Substantia nigra (tissue), 51 donors: ENCODE measurements at places on chromosomes 4 and X.

DNA sequence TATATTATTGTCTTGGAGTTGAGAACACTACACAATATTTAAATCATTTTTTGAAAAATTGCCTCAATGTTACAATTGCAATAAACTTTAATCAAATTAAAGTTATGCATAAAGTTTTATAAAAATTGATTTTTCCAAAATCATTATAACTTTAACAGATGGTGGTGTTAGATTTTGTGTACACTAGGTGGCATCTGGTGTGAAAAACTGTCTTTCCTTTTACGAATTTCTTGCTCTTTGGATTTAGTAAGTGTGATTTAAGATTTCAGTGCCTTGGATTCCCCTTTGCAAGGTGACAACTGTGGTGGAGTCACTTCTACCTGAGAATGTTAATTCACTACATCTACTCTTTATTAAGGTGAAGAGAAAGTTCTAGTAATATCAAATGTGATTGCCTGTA, 91.6 kb downstream of the AREG start:
- no peak for DNase-seq

- no peak for DNase-seq
These were observed 20.4 kb downstream of the IQCM start for GRCh38 chr4:149795256-149795655.

DNA sequence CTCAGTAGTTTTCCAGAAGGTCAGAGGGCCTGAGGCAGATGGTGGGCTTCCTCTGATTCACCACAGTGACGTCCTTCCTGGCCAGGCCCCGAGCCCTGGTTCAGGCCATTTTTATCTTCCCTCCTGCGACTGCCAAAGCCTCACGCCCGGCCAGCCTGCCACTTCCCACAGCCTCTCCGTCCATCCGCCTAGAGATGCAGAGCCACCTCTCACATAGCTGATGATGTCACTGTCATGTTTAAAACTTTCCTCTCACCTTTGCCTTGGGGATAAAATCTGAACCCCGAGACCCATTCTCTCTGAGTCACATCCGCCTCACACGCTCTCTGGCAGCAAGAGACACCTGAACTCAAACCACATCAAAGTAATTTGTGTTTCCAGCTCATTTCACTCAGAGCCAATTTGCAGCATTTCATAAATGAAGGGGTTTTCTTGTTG, 175.3 kb downstream of the QDPR start:
- no peak for DNase-seq

GRCh38 chrX:129754056-129755024, 15.6 kb downstream of the XPNPEP2 start:
- DNase-seq: no peak

GRCh38 chr4:67234296-67234695, 311.0 kb downstream of the CENPC start:
- no peak for DNase-seq

DNA sequence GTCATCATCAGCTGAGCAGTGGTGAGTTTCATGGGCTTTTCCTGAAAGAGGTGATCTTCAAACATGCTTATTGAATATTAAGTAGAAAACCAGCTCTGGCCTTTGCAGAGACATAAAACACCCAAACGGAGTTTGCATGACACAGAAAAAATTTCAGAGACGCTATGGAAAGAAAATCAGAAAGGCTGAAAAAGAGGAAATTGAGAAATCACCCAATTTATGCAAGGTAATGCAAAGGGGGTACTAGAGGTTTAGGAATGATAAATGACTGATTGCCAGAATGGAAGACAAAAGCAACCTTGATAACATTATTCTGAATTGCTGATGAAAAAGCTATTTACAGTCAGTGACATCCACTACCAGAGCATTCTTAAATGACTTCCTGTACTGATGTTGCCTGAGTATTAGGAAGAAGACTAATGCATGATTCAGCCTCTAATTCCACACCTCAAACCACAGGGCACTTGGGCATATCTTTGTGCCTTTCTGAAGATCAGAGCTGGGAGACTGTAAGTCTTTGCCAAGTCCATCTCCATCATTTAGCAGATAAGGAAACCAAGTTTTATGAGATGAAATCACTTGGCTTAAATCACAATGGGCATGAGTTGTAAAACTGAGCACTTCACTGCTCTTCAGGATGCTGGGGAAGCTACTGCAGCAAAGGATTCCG, 565.7 kb downstream of the PPARGC1A start:
- no peak for DNase-seq

GRCh38 chr4:44725726-44726037, 674 bp downstream of the GNPDA2 start:
- no peak for DNase-seq

- DNase-seq: no peak
These were observed 39.8 kb downstream of the JAKMIP1 start for GRCh38 chr4:6160536-6160935.

GRCh38 chr4:137559801-137560200, 27.5 kb upstream of the PCDH18 start:
- no peak for DNase-seq

GRCh38 chr4:11480683-11481082, 52.0 kb upstream of the HS3ST1 start:
- no peak for DNase-seq

- no peak for DNase-seq
These were observed 47.7 kb downstream of the RWDD4 start for GRCh38 chr4:183611210-183611830.

GRCh38 chr4:82989575-82990429, 20.8 kb downstream of the LIN54 start:
- no peak for DNase-seq

DNA sequence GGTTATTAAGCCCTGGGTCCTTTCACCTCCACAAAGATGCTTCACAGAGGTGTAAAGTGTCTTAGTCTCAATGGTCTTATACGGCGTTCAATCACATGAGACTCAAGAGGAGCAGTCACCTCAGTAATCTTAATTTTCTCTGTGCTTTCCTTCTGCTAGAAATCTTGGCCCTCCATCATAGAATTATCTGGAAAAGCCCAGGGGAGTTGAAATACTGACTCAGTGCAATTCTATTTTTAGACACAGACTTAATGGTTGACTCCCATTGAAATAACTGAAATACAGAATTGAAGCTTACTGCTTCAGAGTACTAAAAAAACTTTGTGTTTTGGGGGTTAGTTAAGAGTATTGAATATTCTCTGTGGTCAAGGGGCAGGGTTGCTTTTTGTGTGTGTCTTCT, 94.5 kb upstream of the IL15 start:
- DNase-seq: no peak

DNA sequence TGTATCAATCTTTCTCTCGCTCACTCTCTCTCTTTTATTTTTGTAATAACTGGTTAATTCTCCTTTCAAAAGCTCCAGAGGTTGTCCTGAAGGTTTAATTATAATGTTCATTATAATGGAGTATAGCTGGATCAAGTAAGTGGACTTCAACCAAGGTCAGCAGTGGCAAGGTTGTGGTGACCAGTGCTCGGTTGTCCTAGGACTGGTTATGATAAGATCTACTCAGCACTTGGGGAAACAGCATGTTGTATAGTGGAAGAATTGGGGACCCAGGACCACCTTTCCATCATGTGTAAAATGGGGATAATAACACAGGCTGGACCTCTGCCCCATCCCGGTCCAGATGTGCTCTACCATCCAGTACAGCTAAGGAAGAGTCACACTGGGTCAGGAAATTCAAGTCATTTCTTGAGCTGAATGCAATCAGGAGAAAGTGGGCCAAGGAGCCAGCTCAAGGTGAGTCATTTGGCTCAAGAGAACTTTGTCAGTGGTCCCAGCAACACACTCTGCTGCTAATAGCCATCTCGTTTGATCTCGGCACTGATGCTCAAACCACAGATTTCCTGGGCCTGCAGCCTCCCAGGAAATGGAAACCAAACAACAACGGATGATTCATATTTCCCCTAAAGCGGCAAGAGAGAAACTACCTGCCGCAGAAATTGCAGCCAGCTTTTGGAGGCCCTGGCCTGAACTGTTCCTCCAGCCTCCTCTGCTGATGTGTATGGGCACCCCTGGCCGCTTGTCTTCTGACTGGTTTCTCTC, 123.6 kb upstream of the RBPJ start:
- DNase-seq: no peak
